ENCODE measurements at places on chromosomes 4 and X.

- DNase-seq, result no peak
Observed at GRCh38 chrX:108439426-108439942, at the start of gene COL4A5. COL4A5 (plus strand) TSS chrX:108439838; CDS start chrX:108440126, 288 bp downstream.

GRCh38 chr4:76108467-76109181 is 34.1 kb downstream of the ART3 start:
- DNase-seq, result no peak

GRCh38 chr4:1539859-1540600 is 133.8 kb upstream of the NKX1-1 start:
- no peak for DNase-seq

DNA sequence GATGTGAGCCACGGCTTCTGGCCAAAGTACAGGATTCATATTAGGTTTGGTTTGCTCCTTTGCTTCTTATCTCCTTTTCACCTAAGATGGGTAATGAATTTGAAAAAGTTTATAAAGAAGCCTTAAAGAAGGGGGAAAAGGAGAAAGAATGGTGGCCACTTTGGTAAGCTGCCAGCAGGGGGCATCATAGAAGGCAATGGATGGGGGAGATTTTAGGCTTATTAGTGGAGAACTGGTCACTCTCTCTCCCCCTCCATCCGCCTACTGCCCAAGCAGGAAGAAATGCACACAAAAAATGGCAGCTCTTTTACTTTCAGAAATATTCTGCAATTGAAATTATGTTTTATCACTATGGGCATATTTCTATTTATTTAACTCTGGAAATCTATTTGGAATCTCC is 32.0 kb downstream of the SPARCL1 start:
- DNase-seq, result peak; percentile 21

DNA sequence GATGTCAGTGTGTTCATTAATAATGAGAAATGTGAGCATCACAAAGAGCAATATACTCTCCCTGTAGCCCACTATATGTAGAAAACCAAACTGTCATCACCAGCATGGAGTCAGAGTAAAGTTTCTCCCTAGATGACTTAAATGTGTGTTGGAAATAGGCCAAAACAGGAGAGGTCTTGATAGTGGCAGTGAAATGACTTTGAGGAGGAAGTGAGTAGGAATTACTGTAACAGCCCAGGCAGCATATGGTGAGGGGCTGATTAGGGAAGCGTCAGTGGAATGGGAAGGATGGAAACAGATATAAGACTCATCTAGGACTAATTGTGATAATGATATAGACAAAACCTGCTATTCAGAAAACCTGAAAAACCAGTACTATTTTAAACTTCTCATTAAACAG is 83.9 kb downstream of the ATXN3L start:
- no peak for DNase-seq

GRCh38 chrX:111646515-111646914 is 34.5 kb upstream of the ALG13 start:
- no peak for DNase-seq

GRCh38 chr4:47930971-47931804 is 16.8 kb upstream of the NFXL1 start:
- no peak for DNase-seq

DNA sequence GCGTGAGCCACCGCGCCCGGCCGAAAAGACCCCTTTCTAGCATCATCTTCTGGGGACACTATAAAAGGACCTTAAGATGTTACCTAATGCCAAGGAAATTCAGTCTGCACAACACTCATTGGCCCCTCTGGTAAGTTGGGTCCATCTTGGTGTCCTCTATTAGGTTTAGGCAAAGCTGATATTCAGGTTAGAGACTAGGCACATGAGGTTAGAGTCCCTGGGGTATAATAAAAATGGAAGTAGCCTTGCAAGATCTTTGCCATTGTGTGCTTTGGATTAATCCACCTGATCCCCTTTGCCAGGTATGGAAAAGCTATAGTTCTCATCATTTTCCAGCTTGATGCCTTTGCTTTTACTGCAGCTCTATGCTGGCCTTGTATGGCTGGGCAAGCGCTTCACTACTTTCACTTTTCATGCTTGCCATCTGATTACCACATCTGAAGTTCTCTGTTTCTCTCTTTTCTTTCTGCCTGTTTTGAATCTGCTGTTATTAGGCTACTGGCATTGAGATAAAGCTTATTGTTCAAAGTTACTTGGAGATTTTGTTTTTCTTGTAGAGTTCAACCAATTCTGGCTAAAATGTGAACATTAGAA is 5.4 kb upstream of the ADH4 start:
- DNase-seq, result no peak

DNA sequence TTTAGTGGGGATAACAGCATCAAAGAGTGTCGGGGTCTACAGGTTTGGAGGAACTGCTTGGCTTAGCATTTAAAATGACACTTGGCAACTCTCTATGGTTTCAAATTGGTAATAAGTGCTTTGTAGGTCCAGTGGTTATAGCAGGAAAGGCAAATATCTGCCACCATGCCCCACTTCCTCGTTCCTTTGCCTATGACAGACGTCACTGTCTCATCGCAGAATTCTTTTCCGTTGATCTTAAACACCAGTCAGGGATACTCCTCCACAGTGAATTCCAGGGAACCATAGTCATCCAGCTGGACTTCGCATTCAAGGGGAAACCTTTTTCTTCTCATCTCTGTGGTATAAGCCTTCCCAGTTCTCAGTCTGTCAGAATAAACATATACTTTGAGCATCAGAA is 319.1 kb downstream of the GPAT3 start:
- no peak for DNase-seq

DNA sequence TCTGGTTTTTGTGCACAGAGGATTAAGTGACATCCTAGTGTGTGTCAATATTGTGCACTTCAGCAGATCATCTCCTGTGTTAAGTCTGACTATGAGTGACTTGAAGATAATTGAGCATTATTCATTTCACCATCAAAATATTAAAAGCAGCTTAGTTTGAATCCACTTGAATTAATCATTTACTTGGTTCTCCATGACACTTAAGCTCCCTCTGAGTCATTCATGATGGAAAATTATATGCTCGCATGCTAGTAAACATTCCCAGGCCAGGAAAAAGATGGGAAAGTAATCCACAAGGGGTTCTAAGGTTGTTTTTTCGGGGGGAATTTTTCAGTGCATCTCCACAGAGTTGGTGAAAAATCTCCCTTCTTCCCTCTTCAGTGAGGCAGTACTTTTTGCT is 97.2 kb upstream of the EOLA2 start:
- no peak for DNase-seq

DNA sequence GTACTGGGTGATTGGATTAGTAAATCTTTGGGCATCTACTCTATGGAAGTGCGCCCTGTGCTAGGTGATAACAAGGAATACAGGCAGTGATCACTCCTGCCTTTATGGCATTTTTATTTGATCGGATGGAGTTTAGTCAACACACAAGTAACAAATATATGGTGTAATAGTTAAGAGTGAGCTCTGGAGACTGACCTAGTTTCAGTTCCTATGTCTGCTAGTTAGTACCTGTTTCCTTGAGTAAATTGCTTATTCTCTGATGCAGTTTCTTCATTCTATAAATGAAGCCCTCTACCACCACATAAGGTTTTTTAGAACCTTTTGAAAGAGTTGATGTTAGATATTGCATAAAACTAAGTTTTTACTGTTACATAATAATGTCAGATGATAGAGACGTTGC is 134.6 kb downstream of the KDM6A start:
- DNase-seq, result no peak

GRCh38 chr4:75948822-75949444 is 8.1 kb upstream of the NAAA start:
- DNase-seq, result no peak

- DNase-seq, result no peak
Observed at GRCh38 chr4:169147191-169147590, 123.6 kb downstream of the SH3RF1 start.

GRCh38 chrX:13131396-13132137 is 87.1 kb upstream of the FAM9C start:
- DNase-seq, result no peak

- DNase-seq, result no peak
Observed at GRCh38 chrX:137424679-137425078, 141.2 kb upstream of the ZIC3 start.

GRCh38 chrX:150159537-150159936 is 203.6 kb upstream of the MAMLD1 start:
- no peak for DNase-seq

GRCh38 chrX:22674932-22675331 is 324.8 kb upstream of the DDX53 start:
- DNase-seq, result no peak

GRCh38 chr4:75565481-75565880 is 9.6 kb downstream of the ODAPH start:
- DNase-seq, result no peak

- DNase-seq, result no peak
Observed at GRCh38 chrX:12701628-12702027, 89.6 kb upstream of the PRPS2 start.

- no peak for DNase-seq
Observed at GRCh38 chr4:87458913-87459312, 36.5 kb downstream of the NUDT9 start.

DNA sequence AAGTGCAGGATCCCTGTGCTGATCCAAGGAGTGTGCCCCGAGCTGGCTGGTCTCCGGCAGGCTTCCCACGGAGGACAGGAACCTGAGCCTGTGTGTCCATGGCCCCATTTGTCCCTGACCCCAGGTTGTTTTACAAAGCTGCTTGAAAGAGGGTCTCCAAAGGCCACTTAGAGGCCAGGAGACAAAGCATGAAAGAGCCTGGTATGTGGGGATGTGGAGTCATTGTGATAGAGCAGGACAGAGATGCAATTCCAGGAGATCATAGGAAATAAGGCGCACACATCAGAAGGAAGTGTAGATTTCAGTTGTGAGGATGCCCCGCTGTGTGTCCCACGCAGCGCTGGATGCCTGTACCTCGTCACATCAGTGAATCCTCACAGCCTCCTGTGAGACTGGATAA is 48.0 kb downstream of the TENM3 start:
- no peak for DNase-seq

DNA sequence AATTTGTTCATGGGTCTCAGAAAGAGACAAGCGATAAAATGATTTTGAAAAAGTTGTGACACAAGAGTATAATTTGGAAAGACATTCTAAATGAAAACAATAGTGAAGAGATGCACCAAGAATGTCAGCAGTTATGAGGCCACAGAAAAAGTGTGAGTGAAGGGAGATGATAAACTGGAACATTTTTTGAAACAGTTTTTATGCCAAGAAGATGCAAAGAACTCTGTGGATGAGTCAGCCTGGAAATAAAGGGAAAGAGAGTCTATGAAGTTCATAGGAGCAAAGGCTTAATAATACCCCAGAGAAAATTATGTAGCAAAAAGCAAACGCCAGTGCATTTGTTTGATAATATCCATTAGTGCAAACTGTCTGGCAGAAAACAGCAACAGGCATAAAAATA is 188.4 kb upstream of the TBC1D9 start:
- no peak for DNase-seq

GRCh38 chrX:3263681-3264126 is 82.7 kb downstream of the MXRA5 start:
- no peak for DNase-seq

DNA sequence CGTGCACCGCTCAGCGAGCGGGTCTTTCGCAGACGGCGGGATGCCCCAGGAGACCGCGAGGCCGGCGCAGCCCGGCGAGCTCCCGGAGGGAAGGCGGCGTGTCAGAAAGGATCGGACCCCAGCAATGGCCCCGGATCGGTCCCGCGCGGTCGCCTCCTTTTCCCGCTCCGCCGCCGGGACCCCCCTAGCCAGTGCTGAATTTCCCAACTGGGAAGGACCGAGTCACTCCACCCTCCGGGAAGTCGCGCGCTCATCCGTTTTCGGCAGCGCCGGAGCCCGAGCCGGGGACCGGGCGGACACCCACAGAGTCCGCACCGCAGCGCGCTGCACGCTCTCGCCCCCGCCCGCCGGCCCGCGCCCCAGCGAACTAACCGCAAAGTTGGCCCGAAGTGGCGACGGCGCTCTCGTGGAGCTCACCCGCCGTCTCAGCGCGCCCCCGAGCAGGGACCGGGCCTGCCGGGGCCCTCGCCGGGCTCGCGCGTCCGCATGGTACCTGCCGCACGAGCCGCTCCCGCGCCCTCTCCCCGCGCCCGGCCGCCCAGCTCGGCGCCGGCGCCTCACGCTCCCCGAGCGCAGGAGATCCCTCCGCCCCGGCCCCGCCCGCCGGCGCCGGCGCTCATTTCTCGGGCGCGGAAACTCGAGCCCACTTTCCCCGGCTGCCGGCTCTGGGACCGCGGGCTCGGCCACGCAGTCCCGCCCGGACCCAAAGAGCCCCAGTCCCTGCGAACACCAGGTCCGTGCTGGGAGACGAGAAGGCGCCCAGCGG is at the start of gene FAT1:
Gene FAT1, minus strand, starts transcription at position 565 of the 766 bp plus-strand sequence. CDS start 14,029 bp downstream, outside the sequence.
- no peak for DNase-seq

DNA sequence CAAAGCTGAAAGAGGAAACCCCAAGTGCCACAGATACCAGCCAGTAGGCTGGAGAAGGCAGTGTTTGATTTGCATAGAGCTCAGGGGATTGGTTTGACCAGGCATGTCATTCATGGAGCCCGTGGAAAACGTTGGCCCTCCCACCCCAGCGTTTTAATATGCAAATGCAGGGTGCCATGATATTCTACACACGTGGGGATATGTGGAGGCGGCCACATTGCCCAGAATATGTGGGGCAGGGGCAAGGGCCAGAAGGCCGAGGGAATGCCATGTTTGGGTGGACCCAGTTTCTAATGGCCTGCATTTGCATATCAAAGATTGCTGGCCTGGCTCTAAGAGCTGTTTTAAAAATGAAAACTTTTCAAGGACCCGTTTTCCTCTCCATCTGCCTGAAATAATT is 71.1 kb downstream of the MAP9 start:
- no peak for DNase-seq

DNA sequence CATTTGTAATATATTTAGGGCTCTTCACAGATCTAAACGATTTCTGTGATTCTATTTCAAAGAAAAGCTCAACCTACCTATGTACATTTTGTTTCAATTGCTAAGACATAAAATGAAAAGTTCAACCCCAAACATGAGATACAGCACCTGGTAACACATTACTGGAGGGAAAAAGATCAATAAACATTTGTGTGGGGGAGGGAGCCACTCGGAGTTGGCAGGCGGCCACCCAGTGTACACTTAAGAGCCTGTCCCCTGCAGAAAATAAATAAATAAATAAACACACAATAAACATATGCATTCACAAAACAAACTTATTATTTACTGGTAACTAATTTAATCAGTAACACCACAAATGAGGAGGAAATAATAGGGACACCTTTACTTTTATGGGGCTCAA is 19.3 kb downstream of the PRSS48 start:
- no peak for DNase-seq

- no peak for DNase-seq
Observed at GRCh38 chrX:131068945-131069719, 11.0 kb downstream of the ARHGAP36 start.

GRCh38 chrX:110412971-110413726 is 54.5 kb downstream of the RTL9 start:
- DNase-seq, result peak; percentile 66

GRCh38 chr4:55069248-55069647 is 56.1 kb downstream of the KDR start:
- no peak for DNase-seq
